ENCODE measurements at places on chromosomes 3 and 15.

DNA sequence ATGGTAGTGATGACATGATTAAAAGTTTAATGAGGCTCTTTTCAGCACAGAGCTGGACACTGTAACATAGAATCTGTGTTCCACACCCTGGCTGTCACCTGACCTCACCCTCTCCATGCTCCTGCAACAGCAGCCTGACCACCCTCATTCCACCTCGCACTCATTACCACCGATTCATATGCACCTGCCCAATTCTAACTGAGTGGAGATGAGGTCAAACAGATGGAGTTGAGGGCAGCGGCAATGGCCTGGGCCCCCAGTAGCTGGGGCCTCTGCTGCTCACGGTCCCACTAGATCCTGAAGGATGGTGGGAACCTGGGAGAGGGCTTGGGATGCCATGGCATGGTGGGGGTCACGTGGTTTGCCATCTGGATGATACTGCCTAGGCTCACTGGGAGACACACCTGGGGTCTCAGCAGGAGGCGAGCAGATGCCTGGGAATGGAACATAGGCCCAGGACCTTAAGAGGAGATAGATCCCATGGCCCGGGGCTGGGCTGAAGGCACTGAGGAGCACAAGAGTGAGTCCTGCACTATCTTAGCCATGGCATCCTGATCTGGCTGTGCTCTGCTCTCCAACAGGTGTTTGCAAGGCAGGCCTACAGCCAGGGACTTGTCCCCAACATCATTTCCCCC lies 1.3 kb downstream of the SCN5A start:
- DNase-seq: no peak

DNA sequence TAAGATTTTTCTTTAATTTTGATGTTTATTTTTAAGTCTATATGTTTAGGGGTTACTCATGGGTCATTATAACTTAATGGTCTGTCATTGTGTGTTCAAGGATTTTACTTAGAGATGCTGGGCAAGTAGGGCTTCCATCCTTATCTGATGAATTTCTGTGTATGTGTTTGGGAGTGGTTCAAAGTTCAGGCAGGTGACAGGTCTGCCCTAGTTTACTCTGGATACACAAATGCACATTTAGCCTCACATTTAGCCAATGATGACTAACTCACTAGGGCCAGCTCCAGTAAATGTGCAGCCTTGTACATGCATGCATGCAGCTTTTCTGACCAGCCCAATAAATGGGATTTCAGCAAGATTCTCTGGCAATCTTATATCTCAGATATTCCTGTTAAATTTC lies 554.1 kb downstream of the SI start:
- no peak for DNase-seq

DNA sequence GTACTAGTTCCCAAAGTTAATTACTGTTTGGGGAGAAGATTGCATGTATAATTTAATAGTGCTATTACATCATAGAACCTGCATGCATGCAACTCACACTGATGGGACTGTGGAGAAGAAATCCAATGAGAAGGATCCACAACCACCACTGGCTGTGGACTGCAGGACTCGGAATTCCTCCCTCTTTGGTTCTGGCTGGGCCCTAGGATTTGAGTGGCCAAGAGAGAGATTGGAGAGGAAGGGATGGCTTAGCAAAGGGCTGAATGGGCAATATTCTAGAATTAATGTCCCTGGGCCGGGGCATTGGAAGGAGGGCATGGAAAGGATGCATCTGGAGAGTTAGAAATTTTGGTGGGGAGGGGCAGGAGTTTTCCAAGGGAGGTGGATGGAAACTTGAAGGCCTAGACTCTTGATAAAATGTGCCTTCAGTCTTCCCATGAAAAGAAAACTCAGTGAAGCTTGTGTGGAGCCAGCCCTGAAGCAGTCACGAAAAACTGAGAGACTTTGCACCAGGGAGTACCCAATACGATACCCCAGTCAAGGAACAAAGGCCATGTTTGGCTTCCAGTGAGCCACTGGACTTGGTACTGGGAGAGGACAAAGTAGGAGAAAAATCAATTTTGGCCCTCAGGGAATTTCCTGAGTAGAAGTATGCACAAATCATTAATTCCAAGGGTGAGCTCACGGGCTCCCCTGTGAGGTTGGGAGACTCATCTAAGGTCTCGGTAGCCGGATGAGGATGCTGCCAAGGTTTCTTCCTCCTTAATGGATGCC lies 31.4 kb upstream of the TPM1 start:
- no peak for DNase-seq

DNA sequence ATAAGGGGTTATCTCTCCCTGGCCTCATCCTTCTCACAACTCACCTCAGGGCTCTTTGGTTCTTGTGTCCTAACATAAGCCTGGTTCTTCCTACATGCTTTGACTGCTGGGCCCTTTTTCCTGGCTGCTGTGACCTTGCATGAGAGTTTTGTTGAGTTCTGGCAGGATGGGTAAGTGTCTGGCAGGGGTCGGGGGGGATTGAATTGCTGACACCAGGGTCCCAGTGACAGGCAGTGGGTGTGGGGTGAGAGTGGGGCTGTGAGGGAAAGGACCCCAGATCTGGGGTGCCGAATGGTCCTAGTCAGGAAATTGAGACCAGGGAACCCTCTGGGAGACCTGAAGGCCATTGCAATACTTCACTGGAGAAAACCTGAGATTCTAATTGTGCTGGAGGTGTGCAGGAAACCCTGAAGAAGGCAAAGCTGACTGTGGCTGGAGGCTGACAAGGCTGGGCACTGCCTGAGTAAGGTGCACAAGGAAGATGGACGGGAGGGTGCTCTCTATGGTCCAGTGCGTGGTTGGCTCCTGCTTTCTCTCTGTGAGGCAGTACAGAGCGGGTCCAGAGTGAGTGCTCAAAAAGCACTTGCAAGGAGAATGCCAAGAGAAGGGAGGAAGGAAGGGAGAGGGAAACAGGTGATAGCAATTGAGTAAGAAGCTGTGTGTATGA lies 76.8 kb downstream of the CLSTN2 start:
- DNase-seq: no peak

GRCh38 chr3:179081885-179082284 lies 10.3 kb upstream of the ZMAT3 start:
- DNase-seq: no peak

DNA sequence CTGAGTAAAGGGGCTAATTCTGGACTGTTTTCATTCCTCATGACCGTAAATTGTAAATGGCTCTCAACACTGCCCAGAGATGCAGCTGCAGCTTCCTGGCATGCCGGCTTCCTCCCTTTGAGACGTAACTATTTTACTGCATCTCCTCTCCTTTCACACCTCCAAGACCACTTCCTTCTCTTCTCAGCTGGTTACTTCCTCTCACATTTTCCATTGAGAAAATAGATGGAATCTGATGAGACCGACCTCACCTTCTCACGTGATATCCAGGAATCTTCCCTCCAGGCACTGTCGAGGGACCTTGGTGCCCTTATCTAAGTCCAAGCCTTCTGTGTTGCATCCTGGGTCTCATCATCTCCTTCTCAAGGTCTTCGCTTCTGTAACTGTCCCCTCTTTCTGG lies 12.7 kb downstream of the LYSMD4 start:
- DNase-seq: no peak
